Stimulated activated naive CD4-positive, alpha-beta T cell treated with Interleukin-2 at 50 U/mL for 16 hours (primary cell): ENCODE measurements at places on chromosomes 3 and 15.

DNA sequence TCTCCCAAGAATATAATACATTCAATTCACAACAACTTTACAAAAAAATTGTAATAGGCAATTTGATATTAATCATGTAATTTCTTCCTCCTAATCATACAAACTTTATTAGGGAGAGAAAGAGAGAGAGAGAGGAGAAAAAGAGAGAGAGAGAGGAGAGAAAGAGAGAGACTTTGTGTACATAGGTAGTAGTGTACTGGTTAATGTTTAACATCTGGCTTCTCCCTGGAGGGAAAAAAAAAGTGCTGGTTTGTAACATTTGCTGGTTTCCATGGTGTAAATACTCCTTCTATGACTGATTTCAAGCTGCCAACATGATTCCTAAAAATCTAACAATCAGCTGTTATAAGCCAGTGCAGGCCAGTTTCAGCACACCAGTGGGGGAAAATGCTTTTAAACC, 98.0 kb upstream of the ARHGEF26 start:
- DNase-seq, result no peak

DNA sequence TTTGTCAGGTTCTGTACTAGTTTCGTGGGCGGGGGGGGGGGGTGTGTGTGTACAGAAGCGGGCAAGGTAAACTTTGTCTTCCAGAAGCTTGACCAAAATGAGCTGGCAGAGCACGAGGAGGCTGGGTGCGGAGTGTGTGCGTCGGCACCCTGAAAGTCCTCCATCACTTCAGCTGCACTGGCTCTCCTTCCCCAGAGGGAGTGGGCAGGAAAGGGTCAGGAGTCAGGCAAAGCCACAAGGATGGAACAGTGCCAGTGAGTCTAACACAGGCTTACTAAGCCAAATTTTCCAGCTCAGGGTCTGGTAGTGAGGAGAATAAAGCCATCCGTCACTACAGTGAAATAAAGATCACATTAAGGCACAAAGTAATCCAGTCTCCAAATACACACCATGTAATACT, 11.9 kb upstream of the SH3GL3 start:
- DNase-seq, result no peak

DNA sequence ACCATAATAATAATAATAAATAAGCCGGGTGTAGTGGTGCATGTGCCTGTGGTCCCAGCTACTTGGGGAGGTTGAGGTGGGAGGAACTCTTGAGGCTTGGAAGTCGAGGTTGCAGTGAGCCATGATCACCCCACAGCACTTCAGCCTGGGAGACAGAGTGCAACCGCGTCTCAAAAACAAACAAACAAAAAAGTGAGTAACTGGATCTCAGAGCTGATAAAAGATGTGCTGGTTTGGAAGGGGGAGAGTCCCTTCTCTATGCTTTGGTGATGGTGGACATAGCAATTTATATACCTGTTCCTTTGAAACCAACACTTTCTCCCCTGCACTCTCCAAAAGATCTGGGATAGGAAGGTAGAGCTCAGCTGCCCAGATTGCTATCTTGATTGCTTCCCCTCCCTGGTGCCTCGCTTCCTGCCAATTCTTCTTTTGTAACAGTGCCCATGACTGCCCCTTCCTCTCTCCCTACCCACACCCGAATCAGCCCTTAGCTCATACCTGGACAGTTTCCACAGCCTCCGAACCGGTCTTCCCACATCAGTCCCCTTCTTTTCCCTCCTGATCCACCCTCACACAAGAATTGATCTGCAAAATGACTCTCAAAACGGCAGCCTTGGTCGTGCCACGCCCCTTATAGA, 55.1 kb upstream of the UBE2E1 start:
- no peak for DNase-seq

- peak; percentile 58 for DNase-seq
These were observed 697 bp upstream of the TRIM69 start for GRCh38 chr15:44735482-44736180.

- no peak for DNase-seq
These were observed 45.7 kb downstream of the LHFPL4 start for GRCh38 chr3:9507586-9508578.

- DNase-seq, result no peak
These were observed at the start of gene BCHE for GRCh38 chr3:165837058-165837525. Gene BCHE (minus strand): TSS chr3:165837423. CDS start chr3:165831033, 6,390 bp downstream.

- no peak for DNase-seq
These were observed 27.3 kb downstream of the MED12L start for GRCh38 chr3:151112731-151113130.

GRCh38 chr3:17901893-17902292, 159.5 kb upstream of the TBC1D5 start:
- DNase-seq, result no peak

GRCh38 chr3:150414258-150414657, 6.2 kb downstream of the TSC22D2 start:
- no peak for DNase-seq

- no peak for DNase-seq
These were observed 7.9 kb upstream of the ATP2B2 start for GRCh38 chr3:10513306-10513705.

DNA sequence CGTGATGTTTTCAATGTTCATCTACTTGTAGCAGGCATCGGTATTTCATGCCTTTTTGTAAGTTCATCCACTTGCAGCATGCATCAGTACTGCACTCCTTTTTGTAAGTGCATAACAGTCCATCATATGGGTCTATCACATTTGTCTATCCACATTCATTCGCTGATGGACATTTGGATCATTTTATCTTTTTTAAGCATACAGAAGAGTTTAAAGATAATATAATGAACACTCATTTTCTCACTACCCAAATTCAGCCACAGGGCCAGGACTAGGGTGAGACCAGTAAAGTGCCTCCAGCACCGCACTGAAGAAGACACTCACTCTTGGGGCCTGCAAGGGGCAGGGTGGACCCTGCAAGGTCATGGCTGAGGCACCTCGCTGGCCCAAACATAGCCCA, 309.6 kb downstream of the UACA start:
- DNase-seq, result no peak
